ENCODE measurements at places on chromosomes 12 and 14.

GRCh38 chr12:127459166-127459565 is 807.8 kb upstream of the TMEM132C start:
- DNase-seq: no peak

DNA sequence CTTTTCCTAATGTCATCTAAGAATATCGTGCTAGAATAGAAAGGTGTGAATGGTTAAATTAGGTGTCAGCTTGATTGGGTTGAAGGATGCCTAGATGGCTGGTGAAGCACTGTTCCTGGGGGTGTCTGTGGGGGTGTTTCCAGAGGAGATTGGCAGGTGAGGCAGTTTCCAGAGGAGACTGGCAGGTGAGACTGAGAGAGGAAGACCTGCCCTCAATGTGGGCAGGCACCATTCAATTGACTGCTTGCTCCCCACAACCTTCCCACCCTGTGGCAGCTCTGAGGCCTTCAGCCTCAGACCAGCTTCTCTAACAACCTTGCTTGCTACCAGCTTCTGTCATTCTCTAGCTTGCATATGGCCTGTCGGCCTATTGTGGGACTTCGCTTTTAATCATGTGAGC is 9.2 kb downstream of the RNASE9 start:
- DNase-seq: no peak

DNA sequence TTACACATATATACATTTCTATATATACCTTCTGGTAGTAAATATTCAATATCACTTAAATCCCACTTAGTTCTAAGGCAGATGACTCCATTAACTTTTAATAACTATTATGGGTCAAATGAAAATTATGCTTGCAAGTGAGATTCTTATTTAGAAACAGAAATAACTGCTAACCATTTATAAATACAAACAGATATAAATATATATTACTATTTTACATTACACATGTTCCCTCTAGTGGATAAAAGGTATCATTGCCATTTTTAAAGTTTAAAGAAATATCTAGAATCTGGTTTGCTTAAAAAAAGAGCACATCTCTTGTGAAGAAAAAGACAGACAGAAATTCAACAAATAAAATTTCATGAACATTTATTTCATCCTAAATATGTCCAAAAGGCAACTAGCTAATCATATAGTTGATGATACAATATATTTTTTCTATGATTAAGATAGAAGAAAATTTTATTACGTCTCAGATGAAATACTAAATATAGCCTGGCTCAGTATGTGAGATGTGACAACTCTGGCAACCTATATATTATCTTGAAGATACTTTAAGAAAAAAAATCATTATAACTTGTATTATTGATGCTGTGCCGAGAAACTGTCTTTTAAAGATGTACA is 11.7 kb upstream of the RAD51AP1 start:
- no peak for DNase-seq

DNA sequence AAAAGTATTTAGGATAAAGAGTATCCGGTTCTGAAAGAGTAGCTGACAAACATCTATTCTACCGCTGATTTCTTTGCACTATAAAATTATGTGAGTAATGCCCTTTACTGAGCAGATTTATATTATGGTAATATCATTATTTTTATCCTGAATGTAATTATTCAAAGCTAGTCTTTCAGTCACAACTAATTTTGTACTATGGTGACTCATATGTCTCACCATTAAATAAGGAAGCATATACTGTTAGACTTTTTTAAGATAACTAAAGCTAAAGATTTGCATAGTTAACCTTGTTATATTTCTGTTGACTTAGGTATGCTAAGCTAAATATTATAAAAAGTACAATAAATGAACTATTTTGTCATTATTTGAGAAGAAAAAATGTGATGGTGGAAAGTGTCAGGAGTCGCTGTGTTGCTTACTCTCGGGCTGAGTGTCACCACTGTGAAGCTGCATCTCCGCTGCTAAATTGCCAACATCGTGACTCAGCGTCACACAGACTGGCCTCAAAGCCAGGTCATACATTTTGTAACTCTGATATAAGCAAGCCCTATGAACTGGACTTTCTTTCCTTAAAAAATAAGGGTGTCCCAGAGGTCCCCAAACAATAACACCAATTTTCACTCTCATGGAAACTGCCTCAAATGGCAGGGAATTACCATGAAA is 69.1 kb upstream of the SSTR1 start:
- no peak for DNase-seq

Measured in GM12864 (cell line).